DMS79 treated with DMSO at 0.1 percent for 48 hours (cell line): ENCODE measurements at places on chromosomes 5 and 9.
A peak's percentile ranks its signal among the peaks of the same experiment; 100 is the strongest.

DNA sequence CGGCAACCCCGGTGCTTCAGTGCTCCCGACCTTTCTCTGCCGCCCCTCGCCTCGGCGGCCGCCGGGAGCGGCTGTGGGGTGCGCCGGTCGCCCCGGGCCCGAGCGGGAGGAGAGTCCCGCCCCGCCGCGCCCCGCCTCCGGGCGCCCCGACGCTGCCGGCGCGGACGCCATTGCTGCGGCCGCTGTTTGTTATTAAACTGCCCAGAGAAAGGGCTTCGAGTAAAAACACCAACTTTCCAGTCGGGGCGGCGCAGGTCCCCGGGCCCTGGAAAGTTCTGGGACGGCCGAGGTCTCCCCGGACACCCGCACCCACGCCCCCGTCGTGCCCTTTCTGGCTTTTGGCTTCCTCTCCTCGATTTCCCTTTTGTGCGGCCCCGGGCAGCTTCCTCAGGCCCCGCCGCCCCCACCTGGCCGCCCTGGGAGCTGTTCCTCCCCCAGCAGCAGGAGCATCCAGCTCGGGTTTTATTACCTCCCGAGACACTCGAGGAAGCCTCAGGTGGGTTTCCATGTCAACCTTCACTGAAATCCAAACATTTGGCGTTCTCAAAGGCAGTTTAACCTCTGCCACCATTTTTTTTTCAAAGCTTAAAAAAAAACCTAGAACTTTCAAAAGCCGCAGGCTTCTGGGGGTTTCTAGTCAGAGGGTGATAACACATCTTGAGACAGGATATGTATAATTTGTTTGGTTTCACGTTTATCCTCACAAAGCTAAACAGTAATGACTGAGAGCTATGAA, 334.4 kb downstream of the CWC27 start:
- peak; percentile 25 for DNase-seq

DNA sequence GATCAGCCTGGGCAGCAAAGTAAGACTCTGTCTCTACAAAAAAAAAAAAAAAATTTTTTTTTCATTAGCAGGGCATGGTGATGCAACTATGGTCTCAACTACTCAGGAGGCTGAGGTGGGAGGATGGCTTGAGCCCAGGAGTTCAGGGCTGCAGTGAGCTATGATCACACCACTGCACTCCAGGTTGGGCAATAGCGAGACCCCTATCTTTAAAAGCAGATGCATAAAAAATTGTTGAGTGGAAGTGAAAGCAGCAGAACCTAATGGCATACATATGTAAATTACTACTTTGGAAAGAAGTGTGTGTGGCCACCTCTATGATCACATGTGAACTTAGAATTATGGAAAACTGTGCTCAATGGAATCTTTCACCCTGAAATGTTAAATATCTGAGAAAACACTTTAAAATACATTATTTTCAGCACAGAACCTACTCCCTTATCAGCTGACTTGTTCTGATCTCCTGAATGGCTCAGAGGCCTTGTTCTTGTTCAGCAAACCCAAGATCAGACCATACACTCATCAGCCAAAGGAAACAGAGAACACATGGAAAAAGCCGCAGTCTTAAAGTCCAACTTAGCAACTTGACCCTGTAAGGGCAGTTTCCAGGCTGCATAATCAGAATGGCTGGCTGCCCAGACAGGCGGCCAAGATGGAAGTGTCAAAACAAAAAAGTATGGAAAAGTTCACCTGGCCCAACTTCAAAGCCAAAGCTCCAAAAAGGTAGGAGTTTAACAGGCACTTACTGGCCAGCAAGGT, 56.5 kb downstream of the SIL1 start:
- no peak for DNase-seq

DNA sequence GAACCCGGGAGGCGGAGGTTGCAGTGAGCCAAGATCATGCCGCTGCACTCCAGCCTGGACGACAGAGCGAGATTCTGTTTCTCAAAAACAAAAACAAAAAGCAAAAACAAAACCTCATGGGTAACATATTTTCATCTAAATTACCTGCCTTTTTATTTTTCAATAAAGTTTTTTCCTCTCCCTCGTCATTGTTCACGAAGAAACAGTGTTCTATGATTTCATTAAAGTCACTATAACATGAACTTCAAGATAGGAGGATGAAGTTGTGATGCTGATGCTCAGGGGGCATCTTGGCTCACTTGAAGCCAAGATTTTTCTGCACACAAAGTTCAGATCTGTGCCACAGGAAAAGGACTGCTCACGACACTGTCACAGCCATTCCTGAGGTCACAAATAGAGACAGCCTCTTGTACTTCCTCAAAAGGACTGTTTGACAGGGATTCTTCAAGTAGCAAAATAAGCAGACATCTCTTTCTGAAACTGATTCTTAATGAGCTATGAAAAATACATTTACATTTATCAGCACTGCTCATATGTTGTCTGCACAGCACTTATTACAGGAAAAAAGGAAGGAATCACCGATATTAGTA, 16.1 kb downstream of the NIPSNAP3B start:
- DNase-seq: no peak

GRCh38 chr9:38306899-38307298, 85.6 kb upstream of the ALDH1B1 start:
- no peak for DNase-seq

DNA sequence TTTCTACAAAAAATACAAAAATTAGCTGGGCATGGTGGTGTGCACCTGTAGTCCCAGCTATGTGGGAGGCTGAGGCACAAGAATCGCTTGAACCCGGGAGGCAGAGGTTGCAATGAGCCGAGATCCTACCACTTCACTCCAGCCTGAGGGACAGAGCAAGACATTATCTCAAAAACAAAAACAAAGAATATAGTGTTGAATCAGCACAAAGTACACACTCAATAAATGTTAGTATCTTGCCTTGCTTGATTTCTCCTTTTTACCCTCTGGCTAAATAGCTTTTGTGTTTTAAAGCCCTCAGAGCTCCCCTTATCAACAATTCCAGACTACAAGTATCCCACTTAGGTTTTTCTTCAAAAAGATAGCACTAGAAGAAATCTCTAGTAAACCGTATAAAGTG, 37.5 kb upstream of the CCNG1 start:
- no peak for DNase-seq

- DNase-seq: peak; percentile 62
Observed at GRCh38 chr9:124267271-124267807, 9.6 kb downstream of the NEK6 start.

GRCh38 chr9:116288658-116289057, 135.1 kb downstream of the PAPPA start:
- no peak for DNase-seq

DNA sequence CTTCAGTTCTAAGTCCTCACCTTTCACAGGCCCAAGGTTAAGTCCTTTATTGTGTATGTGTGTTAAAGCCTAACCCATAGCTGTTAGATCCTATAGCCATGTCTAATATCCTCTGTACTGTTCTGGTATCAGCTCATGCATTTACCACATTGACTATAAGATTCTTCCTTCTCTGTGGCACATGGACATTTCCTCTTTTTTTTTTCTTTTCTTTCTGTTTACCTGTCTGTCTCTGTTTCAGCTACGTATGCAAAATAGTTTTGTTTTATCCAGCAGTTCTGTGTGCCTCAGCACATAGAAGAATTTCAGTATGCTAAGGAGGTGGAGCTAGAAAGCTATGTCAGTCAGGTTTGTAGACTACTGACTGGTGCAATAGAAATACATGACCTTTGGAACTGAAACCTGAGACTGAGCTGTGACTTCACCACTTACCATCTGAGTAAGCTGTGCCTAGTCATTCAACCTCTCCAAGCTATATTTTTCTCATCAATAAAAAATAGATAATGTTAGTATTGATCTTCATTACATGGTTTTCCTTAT, 155.6 kb upstream of the VLDLR start:
- DNase-seq: peak; percentile 56

DNA sequence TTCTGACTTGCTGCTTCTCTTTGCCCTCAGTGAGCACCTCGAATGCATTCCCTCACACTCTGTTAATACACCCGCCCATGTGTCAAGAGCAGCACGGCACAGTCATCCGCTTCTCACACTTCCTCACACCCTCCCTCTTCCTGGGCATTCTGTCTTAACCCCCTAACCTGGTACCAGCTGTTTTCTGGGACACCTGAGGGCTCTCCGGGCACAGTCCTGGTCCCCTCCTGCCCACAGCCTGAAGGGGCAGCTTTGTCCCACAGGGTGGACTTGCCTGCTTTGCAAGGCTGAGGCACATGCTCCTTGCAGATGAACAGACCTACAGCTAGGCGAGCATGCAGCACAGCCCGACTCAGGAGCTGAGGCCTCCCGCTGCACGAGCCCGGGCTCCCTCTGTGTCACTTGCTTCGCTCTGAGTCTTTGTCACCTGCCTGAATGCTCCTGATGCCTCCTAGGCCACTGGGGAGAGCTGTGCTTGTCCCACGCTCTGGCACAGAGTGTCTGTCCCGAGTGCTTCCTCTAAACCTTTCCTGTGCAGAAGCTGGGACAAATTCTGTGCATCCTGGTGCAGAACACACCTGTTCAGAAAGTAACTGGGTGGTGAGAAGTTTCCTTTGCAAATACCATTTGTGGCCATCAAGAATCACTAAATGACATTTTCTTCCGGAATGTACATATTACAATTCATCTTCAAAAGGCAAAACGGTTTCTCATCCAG, 47.8 kb downstream of the AHRR start:
- DNase-seq: no peak

DNA sequence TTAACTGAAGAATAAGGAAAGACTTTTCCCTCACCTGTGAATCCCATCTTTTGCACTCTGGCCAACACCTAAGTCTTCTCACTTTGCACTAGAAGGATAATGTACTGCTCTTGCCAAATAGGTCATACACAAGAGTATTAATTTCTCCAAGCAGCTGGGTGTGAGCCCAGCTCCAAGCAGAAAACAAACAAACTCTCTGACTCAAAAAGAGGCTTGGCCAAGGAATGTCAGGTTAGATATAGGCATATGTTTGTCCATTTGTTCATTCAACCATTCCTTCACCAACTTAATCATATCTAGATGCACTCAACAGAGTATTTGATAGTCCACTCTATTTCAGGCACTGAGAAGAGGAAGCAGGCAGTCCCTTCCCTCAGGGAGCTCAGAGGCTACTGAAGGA, 84.4 kb downstream of the HTR4 start:
- DNase-seq: no peak
